ENCODE measurements at places on chromosomes 7 and 10. TPM values are rescaled to one million over a fixed set of nuclear protein-coding genes. Genes with fewer than 3 reads are reported as not detected.

DNA sequence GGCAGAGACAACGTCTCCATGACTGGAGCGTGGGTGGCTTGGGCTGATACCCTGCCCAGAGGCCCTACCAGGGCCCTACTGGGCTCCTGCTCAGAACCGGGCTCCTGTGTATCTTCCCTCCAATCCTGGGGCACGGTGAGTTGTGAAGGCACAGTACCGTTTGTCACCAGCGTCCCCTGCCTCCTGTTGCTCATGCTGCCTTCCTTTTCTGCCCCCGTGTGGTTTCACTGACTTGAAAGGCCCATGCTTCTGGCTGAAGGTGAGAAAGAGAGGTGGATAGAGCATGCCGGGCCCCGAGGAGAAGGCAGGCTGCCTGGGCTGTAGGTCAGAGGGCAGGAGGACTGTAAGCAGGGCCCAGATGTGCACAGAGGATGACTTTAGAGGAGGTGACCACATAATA lies 9.1 kb upstream of the DMBT1 start:
- no peak for DNase-seq

DNA sequence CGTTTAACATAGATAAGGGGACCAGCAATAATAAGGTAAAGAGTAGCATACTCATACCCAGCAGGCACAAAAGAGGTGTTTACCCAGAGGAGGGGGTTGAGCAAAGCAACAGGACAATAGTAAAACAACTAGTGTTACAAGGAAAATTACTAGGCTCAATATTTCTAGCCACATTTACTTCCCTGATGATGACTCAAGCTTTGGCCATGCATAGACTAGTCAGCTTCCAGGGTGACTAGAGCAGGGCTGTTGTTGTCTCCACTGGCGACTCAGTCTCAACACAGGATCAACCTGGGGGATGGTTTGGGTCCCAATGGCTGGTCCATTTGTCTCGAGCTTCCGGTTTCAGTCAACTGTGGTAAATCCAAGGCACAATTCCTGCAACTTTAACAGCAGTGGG lies 217.7 kb upstream of the KCND2 start:
- DNase-seq, result no peak

DNA sequence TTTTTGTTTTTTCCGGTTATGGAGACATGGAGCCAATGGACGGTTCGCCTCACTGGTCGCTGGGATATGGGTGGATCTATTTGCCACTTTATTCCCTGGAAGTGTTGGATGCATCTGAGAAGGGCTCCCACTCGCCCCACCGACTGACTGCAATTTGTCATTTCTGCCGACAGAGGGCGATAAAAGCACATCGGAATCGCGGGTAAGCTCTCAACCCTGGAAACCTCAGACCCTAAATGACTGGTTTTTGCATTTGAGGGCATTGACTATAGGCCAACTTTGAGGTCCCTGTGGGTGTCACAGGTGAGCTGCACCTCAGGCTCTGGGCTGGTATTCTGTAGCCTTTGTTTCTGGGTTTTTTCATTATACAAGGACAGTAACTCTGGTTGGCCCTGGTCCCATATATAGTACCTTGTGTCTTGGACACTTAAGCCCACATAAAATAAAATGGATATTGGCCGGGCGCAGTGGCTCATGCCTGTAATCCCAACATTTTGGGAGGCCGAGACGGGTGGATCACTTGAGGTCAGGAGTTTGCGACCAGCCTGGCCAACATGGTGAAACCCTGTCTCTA lies 11.9 kb upstream of the OPALIN start:
- peak; percentile 44 for DNase-seq

DNA sequence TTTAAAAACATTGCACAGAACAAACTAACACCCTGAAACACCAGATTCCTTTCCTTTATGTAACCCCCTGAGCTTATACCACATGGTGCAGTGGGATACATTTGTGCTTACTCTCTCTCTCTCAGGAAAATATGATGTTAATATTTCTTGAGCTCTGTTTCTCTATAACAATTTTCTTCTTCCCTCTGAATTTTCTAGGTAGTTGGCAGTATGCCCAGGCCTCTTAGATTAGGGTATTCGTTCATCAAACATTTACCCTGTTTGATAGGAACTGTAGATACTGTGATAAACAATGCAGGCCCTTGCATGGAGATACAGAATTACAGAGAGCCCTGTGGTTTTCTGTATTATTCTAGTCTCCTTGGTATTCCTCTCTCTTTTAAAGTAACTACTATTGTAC lies 567.8 kb downstream of the IPMK start:
- no peak for DNase-seq

The CRHR2 gene
- not detected for total RNA-seq

The LOXL4 gene
- total RNA-seq, result 16.9 TPM

All from uterus (tissue), 4 donors.